ENCODE measurements at places on chromosomes 1 and 21. TPM values are rescaled to one million over a fixed set of nuclear protein-coding genes. Genes with fewer than 3 reads are reported as not detected.

The ZNF683 gene
- total RNA-seq = 0.65 TPM

The CD34 gene
- total RNA-seq = 61.4 TPM

The FAAH gene
- total RNA-seq = 9.6 TPM

The PKP1 gene
- 0.16 TPM for total RNA-seq

The STIL gene
- total RNA-seq = 2.9 TPM

The ZNF691 gene
- total RNA-seq = 5.4 TPM

The NT5C1A gene
- not detected for total RNA-seq

The MSH4 gene
- 0.72 TPM for total RNA-seq

The LRRC47 gene
- 38.8 TPM for total RNA-seq

The GBP6 gene
- not detected for total RNA-seq

The KRTAP24-1 gene
- not detected for total RNA-seq

The ASH1L gene
- total RNA-seq = 73.1 TPM

The SMIM1 gene
- 7.5 TPM for total RNA-seq

The OR6N1 gene
- total RNA-seq = not detected

The NBPF6 gene
- not detected for total RNA-seq

The OLFML2B gene
- total RNA-seq = 31.9 TPM

The ARHGEF16 gene
- total RNA-seq = 1.4 TPM

The FRRS1 gene
- total RNA-seq = 9.2 TPM

Measured in aorta (tissue), 5 donors.